ENCODE measurements at places on chromosomes 4 and X.

DNA sequence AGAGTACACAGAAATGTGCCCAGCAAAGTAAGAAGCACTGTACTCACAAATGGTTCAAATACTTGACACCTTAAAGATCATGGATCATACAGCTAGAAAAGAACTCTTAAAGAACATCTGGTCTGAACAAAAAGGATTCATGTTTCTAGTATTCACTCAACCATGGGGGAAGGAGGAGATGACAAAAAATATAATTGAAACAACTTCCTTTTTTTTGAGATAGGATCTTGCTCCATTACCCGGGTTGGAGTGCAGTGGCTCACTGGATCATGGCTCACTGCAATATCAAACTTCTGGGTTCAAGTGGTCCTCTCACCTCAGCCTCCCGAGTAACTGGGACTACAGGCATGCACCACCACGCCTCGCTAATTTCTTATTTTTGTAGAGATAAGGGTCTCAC, 6.0 kb downstream of the DHX15 start:
- DNase-seq, result no peak

- DNase-seq, result no peak
Measured at GRCh38 chr4:82124365-82124764, 249.4 kb downstream of the HNRNPD start.

DNA sequence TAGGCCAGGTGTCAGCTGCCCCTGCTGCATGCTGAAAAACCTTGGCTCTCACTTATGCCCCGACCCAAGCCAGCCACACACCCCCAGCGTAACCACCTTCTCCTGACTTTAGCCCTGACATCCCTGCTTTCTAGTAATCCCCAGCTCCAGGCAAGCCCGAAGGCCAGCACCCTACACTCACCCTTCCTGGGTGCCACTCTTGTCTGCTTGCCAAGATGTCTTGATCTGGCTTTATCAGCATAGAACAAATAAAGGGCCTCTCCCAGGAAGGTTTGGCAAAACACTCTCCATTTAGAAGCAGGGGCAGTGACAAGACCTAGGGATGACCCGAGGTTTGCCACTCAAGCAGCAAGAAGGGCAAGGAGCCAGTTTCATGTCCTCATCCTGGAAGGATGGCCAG, 6.8 kb upstream of the MAP9 start:
- no peak for DNase-seq

DNA sequence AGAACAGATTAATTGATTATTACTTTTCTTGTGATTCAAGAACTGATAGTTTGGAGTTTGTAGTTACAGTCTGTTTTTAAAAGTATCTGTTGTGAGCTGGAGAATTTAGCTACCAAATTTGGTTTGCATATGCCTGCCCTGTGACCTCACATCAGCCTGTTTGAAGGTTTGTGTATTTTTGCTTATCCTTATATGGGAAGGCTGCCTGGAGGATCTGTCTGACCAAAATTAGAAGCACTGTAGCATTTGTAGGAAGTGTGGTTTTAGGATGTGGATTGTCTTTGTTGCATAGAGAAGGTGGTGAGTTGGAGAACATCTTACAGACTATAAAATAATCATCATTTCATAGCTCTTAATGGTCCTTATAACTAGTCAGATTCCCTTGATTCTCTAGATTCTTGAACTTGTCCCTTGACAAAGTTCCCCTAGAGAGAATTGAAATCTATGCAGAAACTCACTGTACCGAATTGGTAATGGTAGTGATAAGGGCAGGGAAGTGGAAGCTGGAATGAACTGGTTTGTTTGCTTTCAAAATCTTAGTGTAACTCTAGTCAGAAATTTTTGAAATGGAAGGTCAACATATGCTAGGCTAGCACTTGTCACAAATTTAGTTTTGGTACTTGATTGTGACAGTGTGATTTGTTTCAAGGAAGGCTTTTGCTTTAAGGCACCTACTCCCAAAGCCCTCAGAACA, 57.3 kb downstream of the SH3BGRL start:
- peak; percentile 66 for DNase-seq

GRCh38 chrX:19005909-19006308, 22.0 kb upstream of the PHKA2 start:
- DNase-seq, result no peak

DNA sequence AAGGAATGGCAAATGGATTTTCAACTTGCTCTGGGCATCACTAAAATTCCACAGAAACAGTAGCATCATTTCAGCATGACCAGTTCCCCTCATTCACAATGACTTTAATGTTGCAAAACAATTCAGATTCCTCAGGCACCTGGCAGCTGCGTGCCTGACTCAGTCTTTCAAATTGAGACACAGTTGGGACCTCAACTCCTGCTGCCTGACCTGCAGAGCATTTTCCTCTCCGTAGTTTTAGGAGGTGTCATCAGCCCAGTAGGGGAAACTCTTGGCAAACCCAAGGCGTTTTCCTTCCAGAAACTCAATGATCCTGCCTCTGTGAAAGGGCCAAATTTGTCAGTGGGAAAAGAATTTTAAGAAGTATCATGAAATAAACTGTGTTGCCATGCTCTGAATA, 388.9 kb downstream of the SPRY1 start:
- DNase-seq, result peak; percentile 96

DNA sequence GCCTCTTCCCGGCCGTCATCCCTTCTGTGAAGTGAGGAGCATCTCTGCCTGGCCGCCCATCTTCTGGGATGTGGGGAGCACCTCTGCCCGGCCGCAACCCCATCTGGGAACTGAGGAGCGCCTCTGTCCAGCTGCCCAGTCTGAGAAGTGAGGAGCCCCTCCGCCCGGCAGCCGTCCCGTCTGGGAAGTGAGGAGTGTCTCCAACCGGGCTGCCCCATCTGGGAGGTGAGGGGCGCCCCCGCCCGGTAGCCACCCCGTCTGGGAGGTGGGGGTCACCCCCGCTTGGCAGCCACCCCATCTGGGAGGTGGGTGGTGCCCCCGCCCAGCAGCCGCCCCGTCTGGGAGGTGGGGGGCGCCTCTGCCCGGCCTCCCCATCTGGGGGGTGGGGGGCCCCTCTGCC, 142.3 kb downstream of the LAS1L start:
- DNase-seq, result no peak

- DNase-seq, result peak; percentile 70
Measured at GRCh38 chr4:304969-305680, at the start of gene ZNF732. Gene ZNF732 (minus strand): TSS chr4:305474. CDS start chr4:305310, 164 bp downstream.

DNA sequence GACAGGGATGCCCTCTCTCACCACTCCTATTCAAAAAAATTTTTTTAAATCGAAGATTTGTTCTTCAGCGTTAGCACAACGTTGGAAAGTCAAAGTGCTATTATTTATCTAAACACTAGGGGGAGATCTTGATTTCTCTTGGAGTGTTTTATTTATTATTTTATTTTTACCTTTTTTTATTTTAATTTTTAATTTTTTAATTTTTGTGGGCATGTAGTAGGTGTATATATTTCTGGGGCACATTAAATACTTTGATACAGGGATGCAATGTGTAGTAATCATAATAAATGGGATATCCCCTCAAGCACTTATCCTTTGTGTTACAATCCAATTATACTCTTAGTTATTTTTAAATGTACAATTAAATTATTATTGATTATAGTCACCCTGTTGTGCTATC, 37.4 kb upstream of the SLC10A4 start:
- DNase-seq, result peak; percentile 49

DNA sequence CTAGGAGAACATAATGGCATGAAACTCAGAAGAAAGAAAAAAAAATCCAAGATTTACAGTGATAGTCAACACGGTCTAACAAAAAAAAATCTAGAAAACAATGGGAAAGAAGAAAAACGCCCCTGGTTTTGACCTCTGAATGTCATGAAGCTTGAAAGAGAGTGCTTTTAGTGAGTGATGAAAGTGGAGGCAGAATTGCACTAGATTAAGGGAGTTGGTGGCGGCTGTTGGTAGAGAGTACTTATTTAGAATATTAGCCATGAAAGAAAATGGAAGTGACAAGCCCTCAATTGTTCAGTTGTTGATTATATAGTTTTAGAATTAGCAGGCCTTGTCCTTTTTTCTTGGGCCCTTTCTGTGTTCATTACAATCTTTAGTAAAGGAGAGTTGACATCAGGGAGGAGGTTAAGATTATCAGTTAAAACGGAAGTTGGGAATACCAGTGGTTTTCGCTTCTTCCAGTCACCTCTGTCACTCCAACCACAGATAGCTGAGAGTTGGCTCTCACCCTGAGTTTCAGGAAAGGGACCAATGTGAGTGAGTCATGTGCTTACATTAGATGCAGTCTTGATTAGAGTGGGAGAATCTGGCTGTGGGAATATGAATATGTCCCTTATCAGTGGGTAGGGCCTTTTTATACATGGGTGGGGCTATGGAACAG, 29.7 kb downstream of the EREG start:
- peak; percentile 61 for DNase-seq

DNA sequence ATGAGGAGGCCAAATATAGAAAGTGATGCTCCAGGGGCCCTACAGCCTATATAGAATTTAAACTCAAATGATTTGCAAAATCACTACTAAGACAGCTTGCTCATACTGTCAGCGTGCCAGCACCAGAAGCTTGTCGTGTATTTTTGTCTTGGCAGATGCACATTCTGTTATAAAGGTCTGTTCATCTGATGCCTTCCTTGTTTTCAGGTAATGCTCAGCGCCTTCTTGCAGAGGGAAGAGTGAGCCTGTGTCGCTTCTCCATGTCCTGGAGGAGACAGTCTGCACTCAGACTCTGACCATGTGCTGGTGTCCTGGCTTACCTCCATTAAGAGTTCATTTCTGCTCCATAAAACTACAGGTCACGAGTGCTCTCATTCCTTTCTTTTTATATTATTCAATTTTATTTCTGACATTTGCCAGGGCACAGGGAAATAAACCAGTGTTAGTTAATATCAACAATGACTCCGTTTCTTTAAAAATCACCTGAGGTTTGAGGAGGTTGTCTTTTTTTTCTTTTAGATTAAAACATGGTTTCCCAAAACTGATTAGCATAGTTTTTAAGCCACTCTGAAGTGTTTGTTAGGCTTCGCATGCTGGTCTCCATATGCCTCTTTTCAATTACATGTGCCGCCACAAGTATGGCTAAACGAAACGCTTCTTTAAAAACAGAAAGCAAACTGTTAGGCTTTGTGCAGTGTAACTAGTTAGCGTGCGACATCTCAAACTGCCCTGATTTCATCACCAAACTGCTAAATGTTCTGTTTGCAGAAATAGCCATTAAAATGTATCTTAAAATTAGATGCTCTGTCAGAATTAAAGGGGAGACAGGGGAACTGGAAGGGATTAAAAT, 215.2 kb upstream of the GK2 start:
- DNase-seq, result peak; percentile 7

DNA sequence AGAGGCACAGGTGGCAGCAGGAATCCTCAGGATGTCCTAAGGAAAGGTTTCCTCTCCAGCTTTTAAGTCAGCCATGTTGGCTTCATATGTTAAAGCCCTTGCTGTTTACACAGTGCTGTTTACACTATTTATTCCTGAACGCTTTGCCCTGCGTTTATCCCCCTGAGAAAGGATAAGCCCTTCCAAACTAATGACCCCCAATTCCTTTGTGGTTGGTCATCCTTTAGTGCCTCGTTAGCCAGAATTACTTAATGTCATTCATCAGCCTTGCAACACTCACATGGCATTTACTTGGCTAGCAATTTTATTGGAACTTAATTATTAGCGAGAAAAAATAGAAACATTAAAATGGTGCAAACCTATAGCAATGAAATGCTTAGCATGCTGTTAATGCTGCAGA, 23.8 kb downstream of the VCX2 start:
- no peak for DNase-seq

- peak; percentile 31 for DNase-seq
Measured at GRCh38 chr4:30718021-30718542, 2.1 kb upstream of the PCDH7 start.

- no peak for DNase-seq
Measured at GRCh38 chr4:36824682-36825081, 419.9 kb upstream of the NWD2 start.

GRCh38 chr4:127849505-127850234, 31.0 kb upstream of the PLK4 start:
- peak; percentile 19 for DNase-seq

GRCh38 chrX:21781525-21781924, 23.6 kb upstream of the SMPX start:
- no peak for DNase-seq

- peak; percentile 58 for DNase-seq
Measured at GRCh38 chr4:94457692-94458106, 6.0 kb downstream of the PDLIM5 start.

DNA sequence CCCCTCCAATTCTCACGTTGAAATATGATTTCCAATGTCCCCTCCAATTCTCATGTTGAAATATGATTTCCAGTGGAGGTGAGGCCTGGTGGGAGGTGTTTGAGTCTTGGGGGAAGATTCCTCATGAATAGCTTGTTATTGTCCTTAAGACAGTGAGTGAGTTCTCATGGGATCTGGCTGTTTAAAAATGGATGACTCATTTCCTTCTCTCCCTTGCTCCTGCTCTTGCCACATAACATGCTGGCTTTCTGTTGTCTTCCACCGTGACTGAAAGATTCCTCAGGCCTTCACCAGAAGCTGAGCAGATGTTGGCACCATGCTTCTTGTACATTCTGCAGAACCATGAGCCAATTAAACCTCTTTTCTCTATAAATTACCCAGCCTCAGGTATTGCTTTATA, 346.8 kb upstream of the TECRL start:
- peak; percentile 35 for DNase-seq

DNA sequence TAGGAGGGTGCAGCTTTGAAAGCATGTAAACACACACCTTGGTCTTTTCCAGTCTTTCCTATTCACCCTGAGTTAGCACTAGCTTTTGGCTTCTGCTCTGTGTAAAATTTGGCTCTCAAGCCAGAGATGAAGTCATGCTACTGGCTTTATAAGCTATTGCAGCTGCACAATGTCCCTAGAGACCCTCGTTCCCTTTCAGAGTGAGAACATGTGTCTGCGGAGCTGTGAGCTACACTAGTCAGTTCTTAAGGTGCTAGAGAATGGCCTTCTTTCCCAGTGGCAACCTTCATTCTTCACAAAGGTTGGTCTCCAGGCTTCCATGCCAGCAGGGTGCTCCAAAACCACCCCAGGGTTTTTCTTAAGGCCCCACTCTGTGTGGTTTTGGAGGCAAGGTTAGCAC, 199.1 kb downstream of the SPATA18 start:
- peak; percentile 6 for DNase-seq

GRCh38 chr4:81512001-81512756, 40.5 kb upstream of the RASGEF1B start:
- no peak for DNase-seq

- no peak for DNase-seq
Measured at GRCh38 chr4:56008206-56008605, 59.5 kb downstream of the CEP135 start.

- no peak for DNase-seq
Measured at GRCh38 chr4:40721730-40722171, 28.0 kb upstream of the NSUN7 start.

GRCh38 chrX:4909348-4909747, 1195.9 kb upstream of the PRKX start:
- DNase-seq, result no peak

- peak; percentile 88 for DNase-seq
Measured at GRCh38 chr4:73589261-73589847, 30.9 kb downstream of the RASSF6 start.

GRCh38 chr4:102534845-102535244, 33.7 kb downstream of the NFKB1 start:
- no peak for DNase-seq

DNA sequence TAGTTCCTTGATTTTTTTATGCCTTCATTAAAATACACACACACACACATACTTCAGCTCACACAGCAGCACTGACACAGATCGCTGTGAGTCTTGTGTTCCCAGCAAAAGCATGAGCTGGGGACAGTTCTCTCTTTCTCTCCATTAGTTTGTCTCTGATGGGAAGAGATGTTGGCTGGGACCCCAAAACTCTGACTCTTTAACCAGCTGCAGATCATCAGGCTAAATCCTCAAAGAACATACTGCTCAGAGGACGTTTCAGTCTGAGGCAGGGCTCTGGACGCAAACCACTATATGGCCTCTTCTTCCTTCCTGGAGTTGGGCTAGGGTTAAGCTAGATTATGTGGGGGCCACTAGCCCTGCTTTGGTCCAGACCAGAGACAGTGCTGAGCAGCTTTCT, 109.6 kb downstream of the NHSL2 start:
- DNase-seq, result no peak

Data from fibroblast of pulmonary artery (primary cell).